ENCODE measurements at places on chromosomes 1 and 21. TPM values are rescaled to one million over a fixed set of nuclear protein-coding genes. Genes with fewer than 3 reads are reported as not detected.

The B4GALT3 gene
- 25.6 TPM for total RNA-seq

The GSTM1 gene
- total RNA-seq, result 0.35 TPM

The AGO1 gene
- total RNA-seq, result 3.4 TPM

The UBE2U gene
- total RNA-seq, result not detected

The DUSP10 gene
- total RNA-seq, result 3.4 TPM

The SEMA4A gene
- 0.42 TPM for total RNA-seq

The MYOC gene
- 0.06 TPM for total RNA-seq

The SYTL1 gene
- 0.56 TPM for total RNA-seq

The SLC30A10 gene
- not detected for total RNA-seq

The RHCE gene
- not detected for total RNA-seq

The OR2T1 gene
- not detected for total RNA-seq

The CASQ1 gene
- total RNA-seq, result not detected

The S100A7A gene
- not detected for total RNA-seq

The TGFB2 gene
- total RNA-seq, result 14.4 TPM

The SEMA6C gene
- total RNA-seq, result 2.2 TPM

The NR1I3 gene
- total RNA-seq, result not detected

The NUF2 gene
- 22.4 TPM for total RNA-seq

The NPHS2 gene
- total RNA-seq, result not detected

The SLC45A1 gene
- 8.6 TPM for total RNA-seq

The DNAJC28 gene
- 0.36 TPM for total RNA-seq

The MATN1 gene
- not detected for total RNA-seq

The LDLRAD1 gene
- total RNA-seq, result not detected

The KRTAP20-1 gene
- not detected for total RNA-seq

The ORC1 gene
- 19.3 TPM for total RNA-seq

The CD34 gene
- total RNA-seq, result not detected

The TRIM58 gene
- not detected for total RNA-seq

The MMP23B gene
- total RNA-seq, result 1.5 TPM

The PLA2G2F gene
- total RNA-seq, result not detected

The CFAP141 gene
- total RNA-seq, result not detected

The GBP5 gene
- not detected for total RNA-seq

The SELENBP1 gene
- total RNA-seq, result 6.9 TPM

The KCNK2 gene
- total RNA-seq, result 0.16 TPM

The WNT9A gene
- total RNA-seq, result 6.0 TPM

The NKAIN1 gene
- total RNA-seq, result 1.3 TPM

The ZNF683 gene
- total RNA-seq, result not detected

The SETDB1 gene
- total RNA-seq, result 22.0 TPM

The FLVCR1 gene
- total RNA-seq, result 14.0 TPM

The SPSB1 gene
- total RNA-seq, result 27.8 TPM

The CD48 gene
- total RNA-seq, result not detected

The RAP1GAP gene
- total RNA-seq, result 7.1 TPM

The CELA2B gene
- not detected for total RNA-seq

The BRINP2 gene
- 0.18 TPM for total RNA-seq

The PADI2 gene
- 1.1 TPM for total RNA-seq

The HTR6 gene
- 0.18 TPM for total RNA-seq
